ENCODE measurements at places on chromosomes 5 and 9.

DNA sequence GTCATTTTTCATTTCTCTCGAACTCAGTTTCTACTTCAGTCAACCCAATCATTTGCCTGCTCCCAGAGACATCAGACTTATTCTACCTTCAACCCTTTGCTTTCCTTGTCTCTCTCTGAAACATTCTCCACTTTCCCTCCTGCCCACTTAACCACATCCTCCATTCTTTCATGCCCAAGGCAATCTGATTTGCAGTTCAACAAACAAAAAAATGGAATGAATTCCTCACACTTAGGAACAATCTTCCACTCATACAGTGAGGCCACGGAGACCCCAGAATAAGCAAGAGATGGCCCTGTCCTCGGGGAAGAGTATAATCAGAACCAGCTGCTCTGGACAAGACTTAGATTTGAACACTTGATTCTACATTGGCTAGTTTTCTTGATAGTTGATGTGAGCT lies 180.5 kb downstream of the RFK start:
- no peak for DNase-seq

DNA sequence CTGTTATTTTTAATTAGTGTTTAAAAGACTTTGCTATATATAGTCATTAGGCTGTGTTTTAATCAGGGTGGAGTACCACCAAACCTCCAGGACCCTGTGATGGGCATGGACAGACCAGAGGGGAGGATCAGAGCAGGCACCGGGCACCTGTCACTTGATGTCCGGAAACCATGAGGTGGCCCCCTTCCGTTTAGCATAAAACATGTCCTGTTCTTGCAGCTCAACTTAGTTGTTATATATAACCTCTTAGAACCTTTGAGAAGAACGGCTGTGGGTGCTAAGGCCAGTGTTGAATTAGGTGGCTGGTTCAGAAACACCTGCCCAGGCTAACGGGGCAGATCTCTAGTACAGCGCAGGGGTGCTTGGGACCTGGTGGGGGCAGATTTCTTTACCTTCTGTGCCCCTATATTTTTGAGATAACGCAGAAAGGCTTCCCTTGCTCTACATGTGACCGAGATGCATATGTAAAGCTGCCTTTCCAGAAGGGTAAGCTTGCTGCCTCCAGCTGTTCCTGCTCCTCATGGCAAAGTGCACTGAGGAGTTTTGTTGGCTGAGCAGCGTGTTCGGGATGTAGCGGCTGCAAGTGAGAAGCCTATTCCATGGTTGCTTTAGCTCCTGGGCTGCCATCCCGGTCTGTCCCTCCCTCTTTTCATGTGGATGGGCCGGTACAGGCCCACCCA lies 255.5 kb downstream of the FANCC start:
- no peak for DNase-seq

DNA sequence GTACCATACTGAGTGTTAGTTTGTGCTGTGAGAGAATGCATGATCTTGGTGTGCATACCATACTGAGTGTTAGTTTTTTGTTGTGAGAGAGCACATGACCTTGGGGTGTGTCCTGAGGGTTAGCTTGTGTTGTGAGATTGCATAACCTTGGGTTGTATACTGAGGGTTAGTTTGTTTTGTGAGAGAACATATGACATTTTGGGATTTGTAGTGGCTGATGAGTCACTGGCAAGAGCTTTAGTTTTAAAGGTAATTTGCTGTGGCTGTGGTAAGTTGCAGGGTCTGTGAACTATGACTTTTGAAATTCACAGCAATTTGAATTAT lies 1068.3 kb upstream of the EDIL3 start:
- no peak for DNase-seq

- DNase-seq = no peak
Observed at GRCh38 chr9:99873943-99874584, 32.4 kb upstream of the STX17 start.

DNA sequence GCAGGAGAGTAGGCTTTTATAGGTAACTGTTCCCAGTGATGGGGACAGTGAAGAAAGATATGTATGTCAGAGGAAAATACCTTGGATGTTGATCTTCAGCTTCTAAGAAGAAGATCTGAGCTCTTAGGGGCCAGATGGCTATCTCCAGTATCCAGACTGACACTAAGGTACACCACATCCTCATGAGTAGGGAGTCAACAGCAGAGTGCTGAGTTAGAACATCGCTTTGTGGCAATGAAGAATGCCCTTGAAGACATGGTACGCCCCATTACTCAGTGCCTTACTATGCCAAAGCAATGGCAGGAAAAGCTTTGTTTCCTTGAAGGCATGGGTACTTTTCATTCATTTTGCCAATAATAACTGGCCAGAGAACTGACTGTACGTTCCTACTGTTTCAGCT lies 263.7 kb downstream of the CEMIP2 start:
- no peak for DNase-seq

- DNase-seq = no peak
Observed at GRCh38 chr5:17817990-17818389, 183.7 kb downstream of the TAF11L14 start.

DNA sequence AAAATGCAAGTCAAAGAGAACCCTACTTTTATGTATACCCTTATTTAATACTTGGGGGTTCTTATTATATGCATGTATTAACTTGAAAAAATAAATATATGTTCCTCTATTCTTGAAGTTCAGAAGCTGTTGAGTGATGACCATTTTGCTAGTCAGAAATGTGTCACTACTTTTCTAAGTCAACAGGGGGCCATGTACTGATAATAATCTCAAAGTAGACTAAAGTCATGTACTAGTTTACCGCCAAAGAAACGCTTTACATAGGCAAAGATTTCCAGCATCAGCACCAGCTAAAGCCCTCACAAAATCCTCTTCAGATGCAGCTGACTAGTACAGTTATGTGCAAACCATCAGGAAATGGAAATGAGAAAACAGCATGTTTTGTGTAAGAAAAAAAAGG lies 5.7 kb upstream of the BHMT start:
- no peak for DNase-seq

DNA sequence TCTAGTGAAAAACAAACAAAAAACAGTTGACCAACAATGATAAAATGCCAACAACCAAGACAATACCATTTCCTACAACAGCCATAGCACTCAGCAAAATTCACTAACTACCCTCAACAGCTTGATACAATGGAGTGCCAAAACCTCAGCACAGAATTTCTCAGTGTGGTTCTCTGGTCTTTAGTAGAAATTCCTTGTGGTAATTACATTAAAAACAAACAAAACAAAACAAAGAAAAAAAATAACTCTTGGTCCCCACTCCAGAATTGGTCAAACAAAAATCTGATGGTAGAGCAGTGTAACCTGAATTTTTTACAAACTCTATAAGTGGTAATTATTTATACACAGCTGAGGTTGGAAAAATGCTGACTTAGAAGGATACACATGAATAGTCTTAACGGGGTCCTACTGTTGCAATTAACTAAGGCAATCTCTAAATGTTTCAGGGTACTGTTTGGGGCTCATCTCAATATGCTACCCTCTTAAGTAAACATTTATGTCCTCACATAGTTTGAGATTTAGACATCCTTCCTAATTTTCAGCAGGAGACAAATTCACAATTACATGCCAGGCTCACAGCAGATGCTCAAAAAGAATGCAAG lies 13.8 kb downstream of the CSNK1A1 start:
- DNase-seq = no peak

DNA sequence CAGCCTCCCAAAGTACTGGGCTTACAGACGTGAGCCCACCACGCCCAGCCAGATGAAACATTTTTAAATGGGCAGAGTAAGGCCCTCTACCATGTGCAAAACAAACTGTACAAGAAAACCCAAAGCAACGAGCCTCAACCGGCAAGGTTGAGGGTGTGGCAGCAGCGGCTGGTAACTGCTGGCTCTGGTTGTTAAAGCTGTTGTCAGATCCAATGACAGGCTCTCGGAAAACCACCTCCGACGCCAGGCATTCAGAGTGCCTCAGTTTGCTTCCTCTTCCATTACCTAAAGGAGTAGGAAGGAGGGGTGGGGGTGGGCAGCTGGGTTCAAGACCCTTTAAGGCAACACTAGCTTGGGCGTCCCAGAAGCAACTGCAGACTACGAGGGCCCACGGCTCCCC lies 2.4 kb upstream of the ASB6 start:
- DNase-seq = no peak

DNA sequence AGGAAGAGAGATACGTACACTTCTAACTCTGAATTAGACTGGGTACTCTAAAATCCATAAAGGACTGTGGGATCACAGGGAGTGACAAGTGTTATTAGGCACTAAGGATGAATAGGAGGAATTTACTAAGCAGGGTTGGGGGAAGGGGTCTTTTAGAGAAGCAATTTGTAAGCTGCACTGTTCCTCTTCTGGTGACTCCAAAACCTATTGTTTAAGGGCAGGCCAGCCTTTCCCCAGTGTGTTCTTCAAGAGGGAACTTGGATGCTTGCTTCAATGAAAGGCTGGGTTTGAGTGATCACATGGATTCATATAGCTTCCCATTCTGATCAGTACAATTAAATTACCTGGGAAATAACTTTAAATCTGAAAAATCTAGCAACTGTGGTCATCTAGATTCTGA lies 71.8 kb downstream of the STX17 start:
- DNase-seq = no peak

DNA sequence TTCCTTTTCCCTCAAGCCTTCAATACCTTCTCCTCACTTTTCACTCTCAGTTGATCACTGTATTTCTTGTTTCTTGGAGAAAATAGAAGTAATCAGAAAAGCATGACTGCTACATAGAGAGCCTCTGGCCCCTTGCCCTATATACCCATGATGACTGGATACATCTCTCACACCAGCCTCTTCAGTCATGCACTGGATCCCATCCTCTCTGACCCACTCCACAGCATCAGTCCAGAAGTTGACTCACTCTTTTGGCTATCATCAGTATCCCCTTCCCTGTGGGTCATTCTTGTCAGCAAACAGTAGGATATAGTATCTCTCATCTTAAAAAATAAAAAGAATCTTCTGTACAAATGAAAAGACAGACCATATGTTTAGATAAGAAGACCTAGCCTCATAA lies 32.9 kb downstream of the PTCD2 start:
- DNase-seq = no peak

DNA sequence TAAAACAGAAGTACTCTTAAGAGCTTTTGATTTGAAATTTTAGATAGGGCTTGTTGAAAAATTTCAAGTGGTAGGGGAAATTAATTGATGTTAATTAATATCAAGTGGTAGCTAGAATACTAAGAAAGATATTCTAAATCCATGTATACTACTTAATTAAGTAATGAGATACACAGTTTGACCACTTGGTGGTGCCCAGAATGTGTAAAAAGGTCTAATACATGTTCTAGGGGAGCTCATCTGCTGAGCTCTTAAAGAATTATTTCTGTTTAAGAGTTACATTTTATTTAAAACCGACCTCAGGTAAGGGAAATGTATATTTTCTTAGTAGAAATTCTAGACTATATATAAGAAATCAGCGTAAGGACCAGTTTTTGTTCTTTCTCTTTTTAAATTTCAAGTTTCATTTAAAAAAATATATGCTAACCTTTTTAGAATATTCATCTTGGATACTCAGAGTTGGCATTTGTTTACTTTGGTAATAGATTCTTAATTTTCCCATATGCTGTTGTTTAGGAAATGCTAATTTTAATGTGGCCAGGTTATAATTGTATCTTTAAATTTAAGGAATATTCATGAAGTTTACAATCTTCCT lies 61.5 kb downstream of the LNPEP start:
- no peak for DNase-seq

Measured in NCI-H510A (cell line).